ENCODE measurements at places on chromosomes 12 and 14. TPM values are rescaled to one million over a fixed set of nuclear protein-coding genes. Genes with fewer than 3 reads are reported as not detected.

GRCh38 chr12:43578782-43579181, 26.8 kb upstream of the ADAMTS20 start:
- DNase-seq: no peak

DNA sequence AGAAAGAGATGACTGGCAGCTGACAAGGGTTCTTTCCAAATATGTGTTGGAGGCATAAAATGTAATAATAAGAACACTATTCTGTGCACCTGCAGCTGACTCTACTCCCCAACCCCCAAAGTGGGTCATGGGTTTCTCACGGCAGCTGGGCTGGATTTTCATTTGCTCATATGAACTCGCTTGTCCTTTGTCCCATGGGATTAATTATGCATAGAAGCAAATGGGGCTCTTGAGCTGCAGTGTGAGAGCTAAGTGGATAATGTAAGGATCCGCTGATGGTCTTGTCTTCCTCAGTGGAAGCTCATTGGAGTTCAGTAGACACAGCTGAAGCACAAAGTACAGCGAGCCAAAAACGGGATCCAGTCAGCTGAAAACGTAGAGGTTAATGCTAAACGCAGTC, 46.3 kb downstream of the TTC8 start:
- DNase-seq: no peak

DNA sequence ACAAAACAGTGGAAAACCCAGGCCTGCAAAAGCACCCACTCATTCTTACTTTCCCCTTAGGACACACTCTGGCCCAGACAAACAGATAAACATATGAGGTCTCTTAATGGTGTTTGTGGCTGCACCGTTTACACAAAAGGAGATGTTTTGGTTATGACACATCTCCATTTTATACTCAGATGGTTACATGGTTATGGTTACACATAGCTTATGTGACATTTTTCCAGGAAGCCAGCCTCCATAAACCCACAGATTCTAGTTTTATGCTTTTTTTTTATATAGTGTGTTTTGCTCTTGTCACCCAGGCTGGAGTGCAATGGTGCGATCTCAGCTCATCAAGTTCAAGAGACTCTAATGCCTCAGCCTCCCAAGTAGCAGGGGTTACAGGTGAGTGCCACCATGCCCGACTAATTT, 3.5 kb upstream of the KLRD1 start:
- no peak for DNase-seq

GRCh38 chr12:49198431-49199155, 9.7 kb upstream of the TUBA1A start:
- DNase-seq: peak; percentile 63

GRCh38 chr12:104793285-104793684, 164.8 kb downstream of the SLC41A2 start:
- no peak for DNase-seq

- DNase-seq: no peak
Observed at GRCh38 chr12:103964805-103965204, 867 bp upstream of the TDG start.

GRCh38 chr12:53999559-54000115, 324 bp upstream of the HOXC9 start:
- DNase-seq: peak; percentile 77

GRCh38 chr12:50617657-50618056, 112.9 kb downstream of the DIP2B start:
- no peak for DNase-seq

GRCh38 chr12:64451687-64452558, at the start of gene TBK1:
TBK1 (plus strand) TSS chr12:64452120; CDS start chr12:64455871, 3,751 bp downstream.
- peak; percentile 89 for DNase-seq

GRCh38 chr14:73720636-73721035, 6.5 kb upstream of the PNMA1 start:
- DNase-seq: no peak

DNA sequence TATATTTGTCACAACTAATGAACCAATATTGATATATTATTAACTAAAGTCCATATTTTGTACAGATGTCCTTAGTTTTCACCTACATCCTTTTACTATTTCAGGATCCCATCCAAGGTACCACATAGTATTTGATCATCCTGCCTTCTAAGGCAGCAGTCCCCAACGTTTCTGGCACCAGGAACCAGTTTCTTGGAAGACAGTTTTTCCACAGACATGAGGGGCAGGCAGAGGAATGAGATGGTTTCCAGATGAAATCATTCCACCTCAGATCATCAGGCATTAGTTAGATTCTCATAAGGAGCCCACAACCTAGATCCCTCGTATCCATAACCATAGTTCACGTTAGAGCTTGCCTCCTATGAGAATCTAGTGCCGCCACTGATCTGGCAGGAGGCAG, 82.8 kb upstream of the BCL2L14 start:
- no peak for DNase-seq

GRCh38 chr12:5568325-5568981, 136.5 kb downstream of the NTF3 start:
- no peak for DNase-seq

DNA sequence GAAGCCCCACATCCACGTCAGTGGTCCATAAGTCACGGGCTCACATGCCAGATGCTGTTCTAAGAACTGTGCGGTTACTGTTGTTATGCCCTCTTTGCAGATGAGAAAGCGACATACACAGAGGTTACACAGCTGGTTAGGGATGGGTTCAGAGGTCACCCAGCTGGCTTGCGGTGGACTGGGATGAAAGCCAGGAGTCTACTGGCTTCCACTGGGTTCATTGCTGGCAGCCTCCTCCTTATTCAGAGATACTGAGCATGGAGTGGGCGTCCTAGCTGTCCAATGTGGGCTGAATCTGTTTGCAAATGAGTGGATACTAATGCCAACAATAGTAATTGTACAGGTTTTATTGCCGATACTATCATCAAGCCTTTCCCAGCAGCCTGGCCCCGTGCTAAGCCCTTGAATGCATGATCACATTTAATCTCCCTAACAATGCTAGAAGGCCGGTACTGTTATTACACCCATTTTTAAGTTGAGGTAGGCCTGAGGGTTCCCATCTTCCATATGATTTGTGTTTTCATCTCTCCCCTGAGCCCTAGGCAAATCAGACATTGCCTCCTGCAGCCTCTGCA, 129.1 kb downstream of the PLXNC1 start:
- DNase-seq: no peak

GRCh38 chr12:106034316-106034715, 104.4 kb downstream of the NUAK1 start:
- no peak for DNase-seq

DNA sequence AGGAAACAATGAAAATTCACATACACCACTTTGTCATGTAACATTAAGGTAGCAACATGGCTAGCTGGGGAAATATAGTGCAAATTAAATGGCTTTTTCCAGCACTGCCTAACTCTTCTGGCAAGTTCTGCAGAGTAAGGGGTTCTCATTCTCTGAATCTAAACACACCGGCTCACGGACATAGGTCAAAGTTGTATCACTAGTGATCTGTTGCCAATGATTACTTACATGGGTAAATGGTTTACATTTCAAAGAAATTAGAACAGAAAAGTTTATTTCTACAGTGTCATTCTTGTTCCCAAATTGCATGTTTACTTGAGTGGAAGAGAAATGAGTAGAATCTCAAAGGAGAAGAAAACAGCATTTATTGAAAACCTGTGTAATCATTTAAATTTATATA, 381.9 kb downstream of the PRKD1 start:
- no peak for DNase-seq

Gene IRAK3
- total RNA-seq: 1.6 TPM

Gene GRIP1
- 13.7 TPM for total RNA-seq

Gene RHOJ
- not detected for total RNA-seq

Gene BIN2
- 0.23 TPM for total RNA-seq

Gene DNAI7
- not detected for total RNA-seq

Gene PRIMA1
- 3.3 TPM for total RNA-seq
